Endothelial cell (in vitro differentiated cells): ENCODE measurements at places on chromosomes 1 and 21.

- peaks cover 35% of the 10 kb centered on the region for H3K36me3 ChIP-seq
- H3K4me3 ChIP-seq = no peak overlapping the region
These were observed 31.1 kb downstream of the GNAI3 start for GRCh38 chr1:109579491-109579890.

GRCh38 chr1:4601941-4602340, 52.5 kb upstream of the AJAP1 start:
- no peak overlapping the region for H3K27ac ChIP-seq
- peaks cover 3% of the 10 kb centered on the region for H3K36me3 ChIP-seq
- H3K4me3 ChIP-seq = no peak overlapping the region
- peaks cover 8% of the 10 kb centered on the region for H3K27me3 ChIP-seq

DNA sequence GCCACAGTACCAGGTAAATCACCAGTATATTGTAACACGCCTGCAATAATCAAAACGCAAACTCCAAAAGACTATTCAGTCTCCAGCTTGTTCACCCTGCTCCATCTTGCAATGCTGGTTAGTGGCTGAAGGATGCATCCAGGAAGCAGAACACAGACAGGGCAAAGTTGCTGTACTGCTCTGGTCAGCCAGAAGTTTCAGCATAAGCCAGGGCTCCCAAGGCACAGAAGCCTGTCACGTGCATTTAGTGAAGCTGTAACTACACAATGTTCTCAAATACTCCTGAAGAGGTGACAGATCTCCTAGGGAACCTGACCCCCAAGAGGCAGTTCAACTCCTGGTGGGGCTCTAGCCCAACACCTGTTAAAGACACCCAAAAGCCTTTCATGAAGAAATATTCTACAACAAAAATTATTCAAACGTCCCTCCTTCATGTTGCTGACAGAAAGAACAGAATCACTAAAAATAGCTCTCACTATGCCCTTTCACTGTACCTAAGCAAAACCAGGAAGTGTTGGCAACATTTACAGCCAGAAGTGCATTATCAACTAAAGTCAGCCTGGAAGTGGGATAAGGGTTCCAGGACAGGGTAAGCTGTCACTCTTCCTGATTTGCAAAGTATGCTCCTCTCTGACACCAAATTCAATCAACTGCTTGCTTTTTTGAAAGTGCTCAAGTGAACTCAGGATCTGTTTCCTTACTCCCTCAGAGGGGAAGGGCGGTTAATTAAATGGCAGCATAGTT, 52.1 kb downstream of the SLC35D1 start:
- no peak for DNase-seq
- no peaks in the 10 kb centered on the region for H3K36me3 ChIP-seq
- H3K4me1 ChIP-seq = peaks cover 5% of the 10 kb centered on the region
- H3K27ac ChIP-seq = peak overlapping the region; percentile 17

GRCh38 chr1:6235296-6235677, 477 bp downstream of the ICMT start:
- H3K27me3 ChIP-seq = peaks cover 6% of the 10 kb centered on the region
- peaks cover 10% of the 10 kb centered on the region for H3K36me3 ChIP-seq
- DNase-seq = no peak
- H3K4me3 ChIP-seq = peak overlapping the region; percentile 88
- H3K4me1 ChIP-seq = peaks cover 11% of the 10 kb centered on the region

- H3K27me3 ChIP-seq = peaks cover 5% of the 10 kb centered on the region
- no peak overlapping the region for H3K4me3 ChIP-seq
- peaks cover 9% of the 10 kb centered on the region for H3K4me1 ChIP-seq
- no peaks in the 10 kb centered on the region for H3K36me3 ChIP-seq
- peak overlapping the region; percentile 19 for H3K27ac ChIP-seq
- no peak for DNase-seq
These were observed 15.5 kb upstream of the SARS1 start for GRCh38 chr1:109198043-109198695.

GRCh38 chr1:91699339-91699974, 186.5 kb downstream of the TGFBR3 start:
- no peak for DNase-seq
- no peak overlapping the region for H3K27ac ChIP-seq
- H3K27me3 ChIP-seq = peaks cover 3% of the 10 kb centered on the region

- peaks cover 3% of the 10 kb centered on the region for H3K4me1 ChIP-seq
- no peak for DNase-seq
- no peaks in the 10 kb centered on the region for H3K27me3 ChIP-seq
- no peak overlapping the region for H3K27ac ChIP-seq
- H3K36me3 ChIP-seq = no peaks in the 10 kb centered on the region
These were observed 192.4 kb downstream of the HMCN1 start for GRCh38 chr1:185926588-185926987.

DNA sequence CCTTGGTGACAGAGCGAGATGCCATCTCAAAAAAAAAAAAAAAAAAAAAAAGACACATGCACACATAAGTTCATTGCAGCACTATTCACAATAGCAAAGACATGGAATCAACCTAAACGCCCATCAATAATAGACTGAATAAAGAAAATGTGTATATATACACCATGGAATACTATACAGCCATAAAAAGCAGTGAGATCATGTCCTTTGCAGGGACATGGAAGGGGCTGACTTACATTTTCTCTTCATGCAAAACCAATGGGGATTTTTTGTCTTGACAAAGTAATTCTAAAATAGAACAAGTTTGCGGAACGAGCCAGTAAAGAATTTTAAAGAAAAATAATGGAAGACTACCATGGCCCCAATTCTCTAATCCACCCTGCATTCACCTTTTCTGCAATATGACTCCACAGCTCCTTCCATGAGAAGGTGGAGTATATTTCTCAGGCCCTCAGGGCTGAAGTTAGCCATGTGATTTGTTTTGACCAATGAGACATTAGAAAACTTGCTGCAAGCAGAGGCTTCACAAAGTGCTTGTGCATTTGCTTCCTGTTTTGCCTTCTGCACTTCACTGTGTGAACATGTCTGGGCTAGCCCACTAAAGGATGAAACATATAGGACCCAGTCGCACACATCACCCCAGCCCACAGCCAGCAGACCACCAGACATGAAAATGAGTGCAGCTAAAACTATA, 78.8 kb upstream of the NR5A2 start:
- no peak overlapping the region for H3K27ac ChIP-seq
- DNase-seq = no peak
- no peak overlapping the region for H3K4me3 ChIP-seq
- no peaks in the 10 kb centered on the region for H3K27me3 ChIP-seq
- H3K36me3 ChIP-seq = no peaks in the 10 kb centered on the region
- H3K4me1 ChIP-seq = no peaks in the 10 kb centered on the region

DNA sequence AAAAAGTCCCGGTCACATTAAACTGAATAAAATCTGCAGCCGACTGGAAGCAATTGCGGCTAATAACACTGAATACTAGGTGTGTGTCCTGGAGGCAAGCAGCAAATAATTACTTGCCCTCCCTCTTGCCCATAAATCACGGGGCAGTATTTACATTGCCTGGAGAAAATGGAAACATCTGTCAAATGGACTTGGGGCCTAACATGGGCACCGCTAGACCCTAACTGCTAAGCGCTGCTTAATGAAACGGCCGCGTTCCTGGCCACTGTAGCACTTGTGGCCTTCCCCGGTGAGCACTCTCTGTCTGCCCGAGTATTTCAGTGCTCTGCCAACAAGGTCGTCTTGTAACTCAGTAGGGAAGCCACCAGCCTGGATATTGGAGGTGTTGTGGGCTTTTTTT, 23.9 kb upstream of the KNCN start:
- H3K4me3 ChIP-seq = no peak overlapping the region
- no peak overlapping the region for H3K27ac ChIP-seq
- DNase-seq = no peak
- H3K36me3 ChIP-seq = peaks cover 19% of the 10 kb centered on the region
- H3K4me1 ChIP-seq = no peaks in the 10 kb centered on the region

- H3K27me3 ChIP-seq = no peaks in the 10 kb centered on the region
- H3K27ac ChIP-seq = peak overlapping the region; percentile 19
These were observed 1099.9 kb downstream of the PLA2G4A start for GRCh38 chr1:187928696-187929095.
